NCI-H146 (cell line): ENCODE measurements at places on chromosomes 1 and 21.
A peak's percentile ranks its signal among the peaks of the same experiment; 100 is the strongest.

DNA sequence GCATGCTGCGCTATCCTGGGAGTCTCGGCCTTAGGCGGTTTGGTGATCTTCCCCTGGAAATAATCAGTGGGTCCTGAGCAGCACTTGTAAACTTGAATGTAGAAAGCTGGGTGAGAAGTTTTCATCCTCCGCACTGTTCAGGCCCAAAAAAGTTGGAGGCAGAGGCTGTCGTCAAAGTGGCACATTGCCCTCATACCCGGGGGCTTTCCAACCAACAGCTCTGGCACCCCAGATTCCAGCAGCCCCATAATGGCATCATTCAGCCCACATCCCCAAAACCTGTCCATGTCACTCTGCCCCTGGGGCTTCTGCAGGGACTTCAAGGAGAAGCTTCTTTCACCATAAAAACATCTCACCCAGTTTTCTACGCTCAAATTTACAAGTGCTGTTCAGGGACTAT, 59.3 kb downstream of the TOR1AIP2 start:
- DNase-seq, result no peak

DNA sequence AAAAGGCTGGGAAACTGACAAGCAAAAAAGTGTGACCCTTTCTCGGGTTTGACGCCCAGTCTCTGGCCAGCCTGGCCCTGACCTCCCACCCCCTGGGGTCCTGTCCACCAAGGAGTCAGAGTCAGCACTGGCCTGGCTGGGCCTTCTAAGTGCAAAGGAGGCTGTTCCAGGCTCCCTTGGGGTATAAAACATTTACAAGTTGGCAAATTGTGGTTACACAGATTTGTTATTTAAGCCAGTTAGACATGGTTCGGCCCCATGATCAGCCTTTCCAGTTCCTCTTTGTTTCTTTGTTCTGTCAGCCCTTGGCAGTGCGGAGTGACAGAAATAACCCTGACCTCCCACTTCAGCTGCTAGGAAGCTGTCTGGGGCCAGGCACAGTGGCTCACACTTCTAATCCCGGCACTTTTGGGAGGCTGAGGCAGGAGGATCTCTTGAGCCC, 161.6 kb upstream of the RAB4A start:
- no peak for DNase-seq

- DNase-seq, result no peak
Measured at GRCh38 chr1:47002211-47002610, 21.3 kb upstream of the CYP4X1 start.

GRCh38 chr21:32007456-32007855, 134.6 kb downstream of the HUNK start:
- no peak for DNase-seq

DNA sequence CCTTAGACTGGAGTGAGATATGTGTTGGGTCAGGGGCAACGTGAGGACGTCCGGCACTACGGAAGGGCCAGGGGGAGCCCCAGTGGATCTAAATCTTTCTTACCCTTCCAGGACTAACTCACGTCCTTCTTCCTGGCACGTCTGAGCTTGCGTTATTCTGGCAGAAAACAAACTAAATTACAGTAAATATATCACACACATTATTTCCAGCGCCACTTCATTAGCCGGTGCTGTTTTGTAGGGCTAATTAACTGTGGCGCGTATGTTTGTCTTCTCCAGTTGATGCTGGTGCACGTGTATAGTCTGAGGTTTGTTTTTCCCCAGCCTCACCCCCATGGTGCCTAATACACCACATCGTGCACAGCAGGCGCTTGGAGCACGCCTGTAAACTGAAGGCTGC, 59.2 kb downstream of the TLR5 start:
- peak; percentile 51 for DNase-seq

GRCh38 chr1:225881081-225881958, 860 bp downstream of the TMEM63A start:
- no peak for DNase-seq

GRCh38 chr1:162412002-162412401, at the start of gene SH2D1B:
SH2D1B (minus strand) TSS chr1:162412136; CDS start chr1:162412016, 120 bp downstream.
- DNase-seq, result no peak

GRCh38 chr1:11752359-11753088, 9.5 kb upstream of the C1orf167 start:
- DNase-seq, result no peak

DNA sequence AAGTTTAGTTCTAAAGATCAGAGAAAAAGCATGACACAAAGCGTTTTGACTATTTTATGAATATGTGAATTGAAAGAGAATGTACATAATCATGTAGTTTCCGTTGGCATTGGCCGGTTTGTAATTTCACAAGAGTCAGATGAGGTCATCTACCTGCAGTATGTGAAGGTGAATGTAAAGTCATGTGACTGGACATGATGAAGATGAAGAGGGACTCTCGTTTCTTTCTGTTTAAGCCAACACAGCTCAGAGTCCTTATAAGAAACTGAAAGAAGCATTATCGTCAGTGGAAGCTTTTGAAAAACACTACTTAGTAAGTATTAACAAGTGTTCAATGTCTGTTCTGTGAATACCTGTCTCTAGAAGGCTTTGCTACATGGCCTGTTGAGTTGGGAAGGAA, 30.9 kb upstream of the PWP2 start:
- no peak for DNase-seq
